ENCODE measurements at places on chromosomes 12 and 14.

DNA sequence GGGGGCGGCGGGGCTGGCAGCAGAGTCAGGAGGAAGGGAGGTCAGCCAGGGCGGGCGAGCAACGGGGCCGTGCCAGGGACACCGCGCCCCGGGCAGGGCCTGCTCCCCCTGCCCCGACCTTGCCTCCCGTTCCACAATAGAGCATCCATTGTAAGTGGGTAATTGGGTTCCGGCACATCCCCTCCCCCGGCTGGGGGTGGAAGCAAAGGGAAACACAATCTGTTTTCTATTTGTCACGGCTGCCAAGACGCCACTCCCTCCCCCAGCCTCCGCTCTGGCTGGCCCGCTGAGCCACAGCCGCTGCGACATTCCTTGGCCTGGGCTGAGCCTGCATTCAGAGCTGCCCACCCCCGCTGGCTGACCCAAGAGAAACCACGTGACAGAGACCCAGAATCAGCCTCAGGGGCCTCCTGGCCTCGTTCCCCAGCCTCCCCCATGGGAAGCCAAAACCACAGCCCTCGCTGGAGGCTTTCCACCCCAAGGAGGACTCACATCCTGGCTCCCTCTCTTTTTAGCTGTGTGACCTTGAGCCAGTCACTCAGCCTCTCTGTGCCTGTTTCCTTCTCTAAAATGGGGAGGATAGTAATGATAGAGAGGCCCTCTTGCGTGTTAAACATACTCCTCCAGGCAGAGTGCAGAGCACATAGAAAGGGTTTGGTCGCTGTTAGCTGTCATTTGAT is 117.6 kb downstream of the SCARB1 start:
- DNase-seq: no peak

- DNase-seq: no peak
Measured at GRCh38 chr14:51318813-51319597, 79.0 kb downstream of the TMX1 start.

DNA sequence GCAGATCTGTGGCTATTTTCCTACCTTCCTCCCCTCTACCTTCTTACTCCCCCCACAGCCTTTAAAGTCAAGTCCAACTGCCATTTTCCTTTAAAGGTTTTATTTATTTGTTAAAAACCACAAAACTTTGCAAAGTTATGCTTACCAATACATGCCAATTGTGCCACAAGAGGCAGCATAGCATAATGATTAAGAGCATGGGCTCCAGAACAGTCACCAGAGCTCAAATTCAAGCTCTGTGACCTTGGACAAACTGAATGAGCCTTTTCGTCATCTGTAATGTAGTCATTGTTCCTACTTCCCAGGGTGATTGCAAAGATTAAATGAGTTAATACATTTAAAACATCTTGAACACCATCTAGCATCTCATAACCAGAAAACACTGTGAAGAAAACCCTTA is 13.0 kb upstream of the FMNL3 start:
- no peak for DNase-seq

GRCh38 chr12:75560167-75560566 is 48.8 kb upstream of the KRR1 start:
- DNase-seq: no peak

GRCh38 chr14:64465191-64465822 is at the start of gene AKAP5:
Gene AKAP5 (plus strand): TSS chr14:64465499. CDS start chr14:64468395, 2,896 bp downstream.
- no peak for DNase-seq

GRCh38 chr12:148676-149416 is 65.1 kb downstream of the SLC6A12 start:
- DNase-seq: no peak

- DNase-seq: no peak
Measured at GRCh38 chr12:96506776-96507175, 17.4 kb downstream of the CFAP54 start.

DNA sequence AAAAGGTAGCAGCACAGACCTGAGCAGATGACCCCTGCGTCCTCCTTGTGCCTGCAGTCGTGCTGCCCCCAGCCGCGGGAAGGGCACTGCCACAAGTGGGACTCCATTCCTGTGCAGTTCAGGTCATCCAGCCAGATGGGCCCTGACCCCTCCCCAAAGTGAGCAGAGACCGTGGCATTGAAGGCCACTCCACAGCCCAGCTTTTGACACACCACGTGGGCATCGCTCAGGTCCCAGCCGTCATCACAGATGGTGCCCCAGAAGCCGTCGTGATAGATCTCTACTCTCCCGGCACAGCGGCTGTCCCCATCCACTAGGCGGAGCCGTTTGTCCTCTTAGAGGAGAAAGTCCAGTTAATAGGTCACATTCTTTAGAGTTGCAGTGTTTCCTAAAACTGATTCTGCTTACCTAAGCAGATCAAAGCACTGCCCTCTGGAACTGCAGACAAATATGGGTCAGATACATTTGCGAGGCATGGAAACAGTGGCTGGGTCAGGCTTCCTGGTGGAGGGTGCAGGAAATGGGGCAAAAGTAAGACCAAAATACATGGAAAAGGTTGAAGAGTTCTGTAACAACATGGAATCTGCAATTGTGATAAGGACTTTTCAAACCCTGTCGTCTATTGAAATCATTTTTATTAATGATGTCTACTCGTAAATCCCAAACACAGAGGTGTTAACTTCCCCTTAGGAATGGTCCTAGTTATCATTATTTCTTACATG is 69.4 kb downstream of the CD163L1 start:
- no peak for DNase-seq

GRCh38 chr12:40794087-40794486 is 101.8 kb downstream of the CNTN1 start:
- no peak for DNase-seq

- DNase-seq: no peak
Measured at GRCh38 chr12:92439420-92439805, 263.4 kb upstream of the PLEKHG7 start.

GRCh38 chr12:1629338-1630132 is 504 bp downstream of the WNT5B start:
- DNase-seq: no peak

DNA sequence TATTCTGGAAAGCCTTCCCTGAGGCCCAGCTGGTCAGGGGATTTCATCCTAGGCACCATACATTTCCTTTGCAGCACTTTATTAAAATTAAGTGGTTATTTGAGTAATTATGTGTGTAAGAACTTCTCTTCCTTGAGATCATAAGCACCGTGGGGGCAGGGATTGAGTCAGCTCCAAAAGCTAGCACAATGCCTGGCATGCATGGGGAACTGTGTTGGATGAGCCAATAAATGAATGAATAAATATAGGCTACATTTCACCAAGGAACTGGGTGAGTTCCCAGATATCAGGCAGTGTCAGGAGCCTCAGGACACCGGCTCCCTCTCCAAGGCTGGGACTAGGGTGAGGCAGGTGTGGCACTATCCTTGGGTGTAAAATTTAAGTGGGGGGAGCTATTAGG is 82.8 kb upstream of the FBXO21 start:
- DNase-seq: no peak

DNA sequence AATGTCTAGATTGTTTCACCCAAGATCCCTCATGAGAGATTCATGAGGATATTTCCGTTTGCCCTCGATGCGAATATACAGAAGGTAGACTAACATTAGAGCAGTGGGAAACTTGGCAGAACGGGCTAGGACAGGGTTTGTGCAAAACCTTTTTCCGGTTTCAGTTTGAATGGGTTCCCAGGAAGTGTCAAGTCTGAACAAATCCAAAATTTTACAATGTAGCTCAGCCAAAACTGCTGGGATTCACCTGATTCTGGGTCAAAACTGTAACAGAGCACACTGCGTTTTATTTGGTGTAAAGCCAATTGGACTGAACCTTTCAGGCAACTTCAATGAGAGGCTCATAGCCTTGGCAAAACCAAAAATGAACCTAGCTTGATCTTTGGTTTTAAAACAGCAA is 337.8 kb upstream of the DIO2 start:
- DNase-seq: no peak

DNA sequence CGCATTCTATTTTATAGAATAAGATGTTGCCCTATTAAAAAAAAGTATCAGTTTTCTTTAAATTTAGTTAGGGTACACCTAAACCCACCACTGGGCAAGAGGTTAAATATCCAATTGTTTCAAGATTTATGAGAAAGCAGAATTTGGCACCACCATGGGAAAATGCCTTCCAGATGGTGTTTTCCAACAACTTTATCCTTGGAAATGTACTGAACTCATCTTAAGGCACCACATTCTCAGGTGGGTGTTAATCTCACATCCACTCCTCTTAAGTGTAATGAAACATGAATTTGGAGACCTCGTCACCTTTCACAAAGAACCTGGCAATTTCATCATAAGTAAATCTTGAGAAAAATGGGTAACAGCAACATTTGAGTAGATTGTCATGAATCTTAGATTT is 13.1 kb downstream of the CBX5 start:
- DNase-seq: no peak

- DNase-seq: no peak
Measured at GRCh38 chr14:91311284-91311662, 66.8 kb upstream of the GPR68 start.

- DNase-seq: no peak
Measured at GRCh38 chr14:55129086-55129427, at the start of gene LGALS3. Gene LGALS3 (plus strand): TSS chr14:55129252. CDS start chr14:55137374, 8,122 bp downstream.

DNA sequence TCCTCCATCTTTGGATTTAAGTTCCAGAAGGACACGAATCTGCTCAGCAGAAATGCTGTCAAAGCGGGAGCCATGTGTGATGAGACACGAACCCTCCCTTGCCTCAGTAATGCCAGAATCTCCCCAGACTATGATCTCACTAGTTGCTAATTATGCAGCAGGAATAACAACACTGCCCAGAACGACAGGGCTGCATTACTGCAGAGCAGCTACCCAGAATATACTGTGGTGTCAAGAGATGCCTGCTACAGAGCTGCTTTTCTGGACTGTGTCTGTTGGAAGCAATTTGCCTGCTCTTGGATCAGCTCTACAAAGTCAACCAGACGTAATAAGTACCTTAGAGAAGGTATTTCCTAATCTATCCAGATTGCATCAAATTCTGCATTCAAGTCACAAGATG is 5.5 kb downstream of the CSRNP2 start:
- DNase-seq: no peak

- DNase-seq: no peak
Measured at GRCh38 chr12:69682110-69682755, 16.9 kb downstream of the BEST3 start.

DNA sequence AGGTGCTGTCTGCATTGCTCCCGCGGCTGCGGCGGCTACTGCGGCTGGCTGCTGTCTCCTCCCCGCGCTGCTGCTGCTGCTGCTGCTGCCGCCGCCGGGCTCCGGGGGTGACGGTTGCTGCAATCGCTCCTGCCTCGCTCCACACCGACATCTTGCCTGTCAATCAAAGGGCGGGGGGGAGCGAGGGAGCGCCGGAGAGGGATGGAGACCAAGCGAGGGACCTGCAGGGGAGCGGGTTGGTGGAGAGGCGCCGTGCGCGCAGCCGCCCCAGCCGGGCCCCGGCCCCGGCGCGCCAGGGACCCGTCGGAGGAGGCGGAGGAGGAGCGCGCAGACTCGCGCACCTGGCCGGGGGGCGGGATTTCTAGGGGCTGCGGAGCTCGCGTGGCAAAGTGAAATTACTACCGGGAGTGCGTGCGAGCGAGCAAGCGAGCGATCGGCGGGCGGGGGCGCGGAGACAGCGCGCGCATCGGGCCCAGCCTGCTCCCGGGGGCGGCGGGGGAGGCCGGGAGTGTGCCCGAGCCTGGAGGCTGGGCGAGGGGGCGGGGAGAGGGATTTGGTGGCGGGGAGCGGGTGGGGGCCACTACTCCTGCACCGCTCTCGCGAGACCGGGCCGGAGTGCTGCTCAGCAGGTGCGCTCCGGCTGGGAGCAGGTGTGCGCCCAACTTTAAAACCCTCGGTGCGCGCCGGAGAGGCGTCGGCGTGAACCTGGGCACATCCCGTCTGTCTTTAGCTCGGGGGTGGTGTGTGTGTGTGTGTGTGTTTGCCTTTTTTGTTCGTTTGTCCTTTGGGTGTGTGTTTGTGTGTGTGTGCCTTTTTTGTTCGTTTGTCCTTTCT is at the start of gene KSR2:
Gene KSR2 (minus strand): TSS at position 165 of the 834 bp plus-strand sequence. CDS start 735 bp downstream, outside the sequence.
- DNase-seq: no peak

- DNase-seq: no peak
Measured at GRCh38 chr12:126369487-126370463, 1304.5 kb downstream of the AACS start.

GRCh38 chr12:89970722-89971121 is 262.1 kb upstream of the ATP2B1 start:
- DNase-seq: no peak
